CD4-positive, alpha-beta T cell treated with Interleukin-12 subunit alpha and Interleukin-12 subunit beta, for 1 hour (primary cell): ENCODE measurements at places on chromosomes 6 and 20.

DNA sequence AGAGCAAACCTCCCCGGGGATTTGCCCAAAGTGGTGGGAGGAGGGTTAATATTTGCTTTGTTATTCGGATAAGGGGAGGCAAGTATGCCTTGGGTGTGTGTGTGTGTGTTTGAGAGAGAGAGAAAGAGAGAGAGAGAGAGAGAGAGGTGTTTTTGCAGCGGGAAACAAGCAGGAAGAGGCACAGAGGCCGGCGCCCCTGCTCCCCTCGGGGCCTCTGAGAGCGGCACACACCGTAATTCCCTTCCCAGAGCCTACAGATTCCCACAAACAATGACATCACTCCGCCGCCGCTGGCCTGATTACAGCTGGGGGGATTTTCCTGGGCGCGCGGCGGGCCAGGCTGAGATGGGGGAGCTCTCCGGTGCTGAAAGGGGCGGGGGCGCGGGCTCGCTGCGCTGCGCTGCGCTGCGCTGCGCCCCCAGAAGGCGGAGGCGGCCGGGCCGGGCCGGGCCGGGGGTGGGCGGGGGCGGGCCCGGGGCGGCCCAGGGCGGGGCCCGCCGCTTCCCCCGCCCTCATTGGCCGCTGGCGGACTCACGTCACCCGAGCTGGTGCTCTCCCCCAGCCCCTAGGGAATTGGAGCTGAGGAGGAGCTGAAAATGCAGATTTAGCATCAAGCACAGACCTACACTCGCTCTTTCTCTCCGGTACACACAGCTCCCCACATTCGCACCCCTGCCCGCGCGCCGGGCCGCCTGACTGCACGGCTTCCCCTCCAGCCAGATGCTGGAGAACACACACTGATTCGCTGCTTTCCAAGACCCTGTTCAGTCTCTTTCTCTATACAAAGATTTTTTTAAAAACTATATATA is at the start of gene PCSK2:
PCSK2 (plus strand) TSS at position 631 of the 809 bp plus-strand sequence. CDS start 266 bp downstream, outside the sequence.
- no peak for DNase-seq

- DNase-seq: no peak
Measured at GRCh38 chr20:48805286-48805685, 22.5 kb downstream of the PREX1 start.

DNA sequence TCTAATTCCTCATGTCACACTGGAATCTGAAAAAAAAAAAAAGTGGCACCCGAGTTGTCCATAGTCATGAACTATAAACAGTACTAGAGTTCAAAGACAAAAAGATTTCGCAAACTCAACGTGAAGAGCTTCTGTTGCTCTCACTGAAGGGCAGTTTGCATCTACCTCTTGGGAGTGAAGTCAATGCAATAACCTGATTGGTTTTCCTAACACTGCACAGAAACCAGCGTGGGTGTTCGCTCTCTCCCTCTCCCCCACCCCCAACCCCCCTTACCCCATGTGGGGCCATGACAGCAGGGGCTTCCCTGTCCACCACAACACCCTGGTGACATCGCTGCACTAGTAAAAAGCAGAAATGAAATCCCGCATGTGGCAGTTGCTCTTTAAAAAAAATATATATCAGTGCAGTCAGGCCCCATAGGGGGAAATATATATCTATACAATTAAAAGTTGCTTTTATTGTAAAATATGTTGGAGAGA is 66.9 kb downstream of the GMPR start:
- no peak for DNase-seq

GRCh38 chr6:149898966-149899365 is 1.1 kb upstream of the RAET1E start:
- no peak for DNase-seq

- no peak for DNase-seq
Measured at GRCh38 chr6:138575257-138575656, 76.0 kb upstream of the NHSL1 start.

DNA sequence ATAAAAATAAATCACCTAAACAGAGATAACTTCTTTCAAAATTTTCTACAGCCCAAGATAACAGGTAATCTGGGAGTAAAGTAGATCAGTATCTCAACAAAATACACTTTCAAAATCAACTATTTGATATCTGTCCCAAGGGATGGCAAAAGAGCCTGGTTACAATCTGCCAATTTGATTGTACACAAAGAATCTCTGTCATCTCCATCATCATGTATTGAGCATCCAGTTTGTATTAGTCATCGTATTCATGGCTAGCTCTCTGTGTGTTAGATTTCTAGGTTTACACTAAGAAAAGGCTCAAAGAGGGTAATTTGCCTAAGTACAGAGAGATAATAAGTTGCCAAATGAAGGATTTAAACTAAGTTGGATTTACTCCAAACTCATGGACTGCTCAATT is 329.0 kb upstream of the NRSN1 start:
- DNase-seq: no peak

- no peak for DNase-seq
Measured at GRCh38 chr6:126267626-126268025, 72.3 kb upstream of the CENPW start.

DNA sequence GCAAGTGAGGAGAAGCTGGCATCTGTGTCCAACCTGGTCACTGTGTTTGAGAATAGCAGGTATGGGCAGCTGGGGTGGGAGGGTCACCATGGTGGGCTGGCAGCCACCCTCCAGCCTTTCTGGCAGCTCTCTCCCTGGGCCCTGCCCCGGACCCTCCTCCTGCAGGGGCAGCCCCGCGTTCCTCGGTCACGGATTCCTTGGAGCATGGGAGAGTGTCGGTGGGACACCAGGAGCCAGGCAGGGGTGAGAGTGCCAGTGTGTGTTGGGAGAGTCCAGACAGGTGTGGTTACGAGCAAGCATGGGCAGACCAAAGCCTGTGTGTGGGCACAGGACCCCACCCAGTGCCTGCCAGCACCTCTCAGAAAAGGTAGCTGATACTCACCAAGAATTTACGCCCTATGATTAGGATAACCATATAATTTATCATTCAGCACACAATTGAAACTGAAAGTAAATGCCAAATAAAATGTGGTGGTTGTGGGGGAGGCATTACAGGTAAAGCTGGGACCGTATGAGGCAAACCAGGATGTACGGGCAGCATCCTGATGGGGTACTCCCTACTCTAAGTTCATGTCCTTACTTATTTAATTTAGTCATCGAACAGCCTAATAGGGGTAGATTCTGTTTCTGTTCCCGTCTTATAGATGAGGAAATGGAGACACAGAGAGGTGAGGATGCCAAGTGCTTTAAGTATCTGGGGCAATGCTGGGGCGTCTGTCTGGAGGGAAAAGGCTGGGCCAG is 542 bp downstream of the FGD2 start:
- DNase-seq: no peak

GRCh38 chr6:166285233-166285632 is 23.0 kb downstream of the PRR18 start:
- DNase-seq: no peak

DNA sequence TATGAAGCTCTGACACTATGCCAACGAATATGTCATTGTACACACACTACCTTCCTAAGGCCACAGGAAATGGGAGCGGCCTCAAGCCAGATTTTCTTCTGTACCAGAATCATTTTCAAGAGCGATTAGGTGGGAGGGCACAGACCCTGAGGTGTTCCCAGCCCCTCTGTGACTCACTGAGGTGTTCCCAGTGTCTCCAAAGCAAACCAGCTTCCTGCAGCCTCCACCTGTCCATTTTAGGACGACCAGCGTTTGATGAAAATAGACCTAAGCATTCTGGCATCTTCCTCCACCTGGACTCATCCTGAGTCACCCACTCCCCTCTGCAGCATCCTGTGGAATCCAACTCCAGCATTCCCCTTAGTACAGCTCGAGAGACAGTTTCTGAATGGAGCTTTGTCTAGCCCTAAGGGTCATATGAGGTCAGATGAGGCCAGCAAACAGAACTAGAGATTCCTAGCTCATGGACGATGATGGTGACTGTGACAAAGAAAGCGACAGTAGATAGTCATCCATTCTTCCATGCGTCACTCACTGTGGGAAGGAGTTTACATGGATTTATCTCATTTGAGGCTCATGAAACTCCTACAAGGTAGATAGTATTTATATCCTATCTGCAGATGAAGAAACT is 203.4 kb downstream of the PTPRT start:
- no peak for DNase-seq

- no peak for DNase-seq
Measured at GRCh38 chr6:111980971-111981840, 72.7 kb upstream of the CCN6 start.

DNA sequence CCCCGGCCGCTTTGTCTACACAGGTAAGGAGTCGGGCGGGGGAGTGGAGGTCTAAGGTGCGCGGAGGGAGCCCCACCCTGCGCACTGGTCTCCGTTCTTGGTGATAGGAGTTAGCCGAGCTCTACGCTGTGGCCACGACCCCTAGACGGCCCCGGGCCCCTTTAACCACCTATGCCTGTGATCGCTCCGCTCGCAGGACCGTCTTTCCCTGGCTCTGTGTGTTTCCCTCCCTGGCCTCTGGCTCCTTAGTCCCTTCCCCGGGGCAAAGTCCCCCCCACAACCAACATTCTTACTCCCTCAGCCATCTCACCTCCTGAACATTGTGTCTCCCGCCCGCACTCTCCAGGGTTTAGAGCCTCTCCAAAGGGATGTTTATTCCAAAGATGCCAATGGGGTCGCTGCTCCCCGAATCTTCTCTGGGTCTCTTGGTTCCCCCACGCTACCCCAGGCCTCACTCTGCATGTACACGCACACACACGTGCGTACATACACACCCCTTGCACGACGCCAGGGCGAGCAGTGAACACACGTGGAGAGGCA is 50.4 kb downstream of the CPXM1 start:
- DNase-seq: no peak

DNA sequence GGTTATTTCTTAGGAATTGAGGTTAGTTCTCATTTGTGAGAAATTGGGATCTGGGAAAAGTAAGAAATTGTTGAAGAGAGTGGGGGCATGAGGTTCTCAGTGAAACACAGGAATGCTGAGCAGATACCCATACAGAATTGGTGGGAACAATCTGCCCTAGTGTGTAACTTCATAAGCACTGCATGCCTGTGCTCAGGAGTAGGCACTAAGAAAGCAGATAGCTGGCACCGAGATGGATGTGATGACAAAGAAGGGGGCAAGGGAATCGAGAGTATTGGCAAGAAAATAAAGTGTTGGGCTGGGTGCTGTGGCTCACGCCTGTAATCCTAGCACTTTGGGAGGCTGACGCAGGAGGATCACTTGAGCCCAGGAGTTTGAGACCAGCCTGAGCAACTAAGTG is 4.0 kb downstream of the SLC17A5 start:
- no peak for DNase-seq

DNA sequence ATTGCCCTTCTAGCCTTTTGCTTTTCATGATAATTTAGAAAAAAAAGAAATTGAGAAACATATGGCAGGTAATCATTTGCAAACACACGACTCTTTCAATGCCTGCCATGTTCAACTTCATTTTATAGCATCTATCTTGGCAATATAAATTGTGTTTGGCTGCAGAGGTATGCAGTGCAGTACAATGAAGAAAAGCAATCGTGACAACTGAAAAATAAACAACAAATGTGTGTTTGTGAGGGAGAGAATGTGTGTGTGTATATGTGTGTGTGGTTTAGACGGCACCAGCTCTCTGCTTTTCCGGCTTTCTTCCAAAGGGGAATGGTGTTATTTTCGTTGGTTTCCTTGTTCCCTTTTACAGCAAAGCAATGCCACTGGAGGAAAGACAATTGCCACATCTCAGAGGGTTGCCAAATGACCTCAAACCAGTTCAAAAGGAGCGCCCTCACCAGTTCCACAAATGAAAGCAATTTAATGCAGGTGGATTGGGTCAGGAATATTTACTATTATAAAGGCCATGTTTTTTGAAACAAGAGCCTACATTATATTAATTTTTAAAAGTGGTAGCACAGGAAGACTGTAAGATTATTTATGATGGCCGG is 587.2 kb downstream of the PRKN start:
- DNase-seq: no peak

- peak; percentile 98 for DNase-seq
Measured at GRCh38 chr20:44310664-44311639, at the start of gene FITM2. Gene FITM2, minus strand, starts transcription at chr20:44311202. Its CDS starts 54 bp downstream, at chr20:44311148.

DNA sequence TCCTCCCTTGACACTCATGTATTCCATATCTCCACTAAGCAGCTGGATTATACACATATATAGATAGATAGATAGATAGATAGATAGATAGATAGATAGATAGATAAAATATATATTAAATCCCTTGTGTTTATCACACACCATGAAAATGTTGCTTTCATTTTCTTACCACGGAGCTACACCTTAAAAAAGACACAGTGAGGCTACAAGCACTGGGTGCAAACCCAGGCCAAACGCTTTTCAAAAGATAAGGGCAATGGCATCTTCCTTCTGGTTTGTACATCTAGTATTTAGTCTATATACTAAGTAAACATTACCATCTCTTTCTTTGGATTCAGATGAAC is 377.1 kb downstream of the ESR1 start:
- peak; percentile 39 for DNase-seq

GRCh38 chr6:146787876-146788508 is 189.2 kb downstream of the ADGB start:
- no peak for DNase-seq

- no peak for DNase-seq
Measured at GRCh38 chr6:15673666-15674065, 10.8 kb upstream of the DTNBP1 start.

DNA sequence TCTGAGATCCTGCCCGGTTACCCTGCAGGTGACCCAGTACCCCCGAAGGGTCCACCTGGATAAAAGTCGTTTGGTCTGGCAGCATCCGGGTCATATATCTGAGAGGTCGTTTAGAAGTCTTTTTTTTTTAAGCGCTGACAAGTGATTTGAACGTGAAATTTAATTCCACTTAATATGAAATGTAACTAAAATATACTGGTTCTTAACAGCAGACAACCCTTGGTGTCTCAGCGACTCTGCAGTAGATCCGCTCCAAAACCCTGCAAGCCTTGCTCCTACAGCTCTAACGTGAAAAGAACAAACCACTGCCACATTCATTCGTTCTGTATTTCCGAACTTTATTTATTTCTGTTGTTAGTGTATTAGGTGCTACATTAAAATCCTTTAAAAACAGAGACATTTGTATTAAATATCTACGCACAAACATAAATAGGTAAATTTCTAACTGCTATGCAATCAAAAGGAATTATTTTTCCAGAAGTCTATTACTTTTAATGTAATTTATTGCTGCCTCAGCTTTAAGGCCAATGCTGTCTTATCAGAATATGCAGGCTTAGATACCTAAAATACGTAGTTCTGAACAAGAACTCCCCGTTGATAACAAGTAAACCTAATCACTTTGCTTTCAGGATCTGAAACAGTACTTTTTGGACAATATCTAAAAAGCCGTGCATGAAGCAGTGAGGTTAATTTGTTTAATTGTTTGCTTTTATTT is 33.5 kb upstream of the TCF21 start:
- DNase-seq: no peak

- no peak for DNase-seq
Measured at GRCh38 chr20:41089555-41089954, 47.8 kb upstream of the PLCG1 start.
